ENCODE measurements at places on chromosomes 4 and X.
A peak's percentile ranks its signal among the peaks of the same experiment; 100 is the strongest.

- DNase-seq: no peak
Measured at GRCh38 chr4:26120098-26120825, 200.6 kb upstream of the RBPJ start.

GRCh38 chr4:169774466-169775445, 17.0 kb upstream of the HPF1 start:
- no peak for DNase-seq

DNA sequence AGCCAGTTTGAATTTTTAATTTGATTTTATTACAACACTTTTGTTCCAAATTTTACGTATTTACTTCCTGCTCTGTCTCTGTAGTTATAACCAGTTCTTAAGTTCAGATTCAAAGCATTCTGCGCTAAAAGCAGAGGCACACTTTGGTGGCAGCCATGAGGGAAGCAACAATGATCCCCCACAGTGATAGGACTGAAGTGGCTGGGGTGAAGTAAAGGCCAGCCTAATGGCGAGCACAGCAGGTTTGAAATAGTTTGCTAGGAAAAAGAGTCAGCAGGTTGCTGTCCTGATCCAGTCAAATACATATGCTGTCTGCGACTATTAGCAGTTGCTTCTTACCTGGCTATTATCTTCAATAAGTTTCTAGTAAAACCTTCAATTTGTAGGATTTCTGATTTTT, 176.3 kb downstream of the RPA4 start:
- DNase-seq: no peak

DNA sequence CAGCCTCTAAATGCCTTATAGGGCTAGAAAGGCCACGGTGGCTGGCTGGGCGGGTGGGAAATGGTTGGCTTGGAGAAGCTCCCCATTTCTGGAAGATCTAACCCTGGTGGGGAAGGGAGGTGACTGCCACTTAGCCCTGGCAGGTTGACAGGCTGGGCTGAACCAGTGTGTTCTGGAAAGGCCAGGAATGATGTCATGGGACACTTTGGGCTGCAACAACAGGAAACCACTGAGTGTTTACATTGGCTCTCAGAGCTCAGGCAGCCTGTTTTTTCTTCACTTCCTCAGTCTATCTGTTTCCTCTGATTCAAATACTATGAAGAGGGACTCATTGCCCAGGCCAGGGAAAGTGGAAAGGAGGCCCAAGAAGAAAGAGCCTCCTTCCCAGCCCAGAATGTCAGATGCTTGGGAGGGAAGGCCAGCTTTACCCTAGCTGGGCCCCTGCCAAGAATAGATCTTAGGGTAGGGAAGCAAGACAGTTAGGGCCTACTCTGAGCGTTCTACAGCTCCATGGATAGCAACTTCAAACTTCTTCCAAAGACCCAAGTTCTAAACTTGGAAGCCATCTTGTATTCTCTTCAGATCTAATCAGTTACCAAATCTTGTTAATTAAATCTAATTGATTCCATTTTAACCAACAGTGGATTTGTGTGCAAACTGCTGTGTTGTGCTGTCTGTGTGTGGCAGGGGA, 65.8 kb upstream of the MSN start:
- DNase-seq: peak; percentile 43

- no peak for DNase-seq
Measured at GRCh38 chr4:143354990-143355389, 18.3 kb downstream of the GAB1 start.

- DNase-seq: no peak
Measured at GRCh38 chr4:132910229-132910748, 238.8 kb upstream of the PCDH10 start.

DNA sequence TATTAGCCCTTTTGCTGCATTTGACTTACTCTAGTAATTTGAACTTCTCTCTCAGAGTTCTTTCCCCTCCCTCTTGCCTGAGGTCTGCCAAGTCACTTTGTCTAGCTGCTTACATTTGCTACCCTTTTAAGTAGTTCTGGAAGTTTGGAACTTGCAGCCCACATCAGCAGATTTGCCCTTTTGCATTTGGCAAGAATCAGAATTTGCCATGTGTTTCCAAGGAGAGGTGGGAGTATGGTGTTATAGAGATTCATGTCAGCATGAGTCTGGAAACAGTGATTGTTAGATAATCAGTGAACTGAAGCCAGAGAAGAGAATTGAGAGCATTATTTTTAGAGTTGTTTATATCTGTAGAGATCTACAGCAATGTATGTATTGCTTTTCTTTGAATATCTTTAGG, 52.1 kb downstream of the KLHL34 start:
- peak; percentile 3 for DNase-seq

DNA sequence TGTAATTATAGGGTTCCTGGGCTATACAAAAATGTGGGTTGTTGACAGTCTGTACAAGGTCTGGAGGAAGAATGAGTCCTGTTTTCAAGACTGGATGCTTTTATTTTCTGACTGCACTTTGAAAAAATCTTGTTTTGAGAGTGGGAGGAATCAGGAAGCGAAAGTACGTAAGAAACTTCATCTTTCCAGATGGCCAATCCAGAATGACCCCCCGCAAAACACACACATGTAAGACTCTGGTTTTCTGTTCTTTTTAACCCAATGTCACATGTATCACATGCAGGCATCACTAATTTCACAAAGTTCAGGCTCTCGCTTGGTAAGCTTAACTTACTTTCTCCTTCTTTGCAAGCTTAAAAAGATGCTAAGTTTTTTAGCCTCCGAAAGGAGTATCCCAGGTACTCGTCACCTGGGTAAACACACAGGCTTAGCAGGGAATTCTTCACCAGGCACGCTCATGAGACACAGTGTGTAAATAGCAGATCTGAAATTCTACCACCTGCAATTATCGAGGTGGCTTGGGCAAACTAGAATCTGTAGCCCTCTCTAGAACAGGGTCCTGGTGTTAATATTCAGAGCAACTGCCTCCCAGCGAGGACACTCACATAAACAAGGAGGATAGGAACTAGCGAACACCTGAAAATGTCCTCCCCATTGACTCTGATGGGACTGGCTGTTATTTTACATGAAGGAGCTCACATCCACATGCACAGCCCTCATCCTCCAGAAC, 90.7 kb downstream of the NSUN7 start:
- DNase-seq: no peak

DNA sequence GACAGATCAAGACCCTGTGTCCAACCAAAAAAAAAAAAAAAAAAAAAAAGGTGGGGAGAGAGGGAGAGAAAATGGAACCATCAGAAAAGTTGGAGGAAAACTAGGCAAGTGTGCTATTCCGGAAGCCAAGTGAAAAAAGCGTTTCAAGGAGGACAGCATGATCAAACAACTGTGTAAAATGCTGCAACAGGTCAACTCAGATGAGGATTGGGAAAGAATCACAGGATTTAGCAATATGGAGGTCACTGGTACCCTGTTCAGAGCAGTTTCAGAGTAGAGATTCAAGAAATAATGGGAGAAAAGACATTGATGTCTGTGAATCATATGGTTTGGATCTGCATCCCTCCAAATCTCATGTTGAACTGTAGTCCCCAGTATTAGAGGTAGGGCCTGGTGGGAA, 47.5 kb downstream of the TIGD4 start:
- no peak for DNase-seq

DNA sequence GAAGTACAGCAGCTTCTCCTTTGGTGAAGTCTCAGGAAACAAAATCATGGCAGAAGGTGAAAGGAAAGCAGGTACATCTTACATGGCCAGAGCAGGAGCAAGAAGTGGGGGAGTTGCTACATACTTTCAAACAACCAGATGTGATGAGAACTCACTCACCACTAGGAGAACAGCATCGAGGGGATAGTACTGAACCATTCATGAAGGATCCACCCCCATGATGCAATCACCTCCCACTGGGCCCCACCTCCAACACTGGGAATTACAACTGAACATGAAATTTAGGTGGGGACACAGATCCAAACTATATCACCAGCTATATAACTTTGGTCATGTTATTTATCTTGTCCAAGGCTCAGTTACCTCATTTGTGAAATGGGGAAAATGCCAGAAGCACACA, 159.4 kb downstream of the OPHN1 start:
- DNase-seq: no peak

DNA sequence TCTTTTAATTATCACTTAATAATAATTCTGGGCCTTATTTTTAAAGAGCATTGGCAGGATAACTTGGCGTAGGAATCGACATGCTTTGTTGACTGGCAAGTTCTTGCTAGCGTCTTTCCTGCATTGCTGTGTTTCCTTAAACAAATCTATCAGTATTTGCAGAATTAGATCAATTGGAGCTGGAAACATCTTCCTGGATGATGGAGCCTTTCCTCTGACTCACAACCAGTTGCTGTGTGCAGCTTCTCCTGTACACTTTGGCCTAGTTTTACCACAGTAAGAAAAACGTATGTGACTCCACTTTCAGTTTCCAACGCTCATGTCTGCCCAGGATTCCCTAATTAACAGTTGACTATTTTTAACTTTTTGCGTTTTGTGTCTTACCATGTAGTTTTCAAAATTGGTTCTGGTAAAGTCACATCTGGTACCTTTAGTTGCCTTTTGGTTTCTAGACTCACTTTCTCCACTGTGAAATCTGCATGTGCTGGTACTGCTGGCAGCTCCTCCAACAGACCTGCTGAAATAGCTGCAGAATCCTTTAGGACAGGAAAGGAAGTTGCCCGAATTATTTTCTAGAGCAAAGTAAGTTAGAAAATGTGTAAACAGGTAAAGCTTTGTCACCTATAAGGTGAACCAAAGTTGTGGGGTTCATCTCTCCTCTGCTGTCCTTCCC, 553.2 kb upstream of the FAT1 start:
- DNase-seq: no peak

- DNase-seq: peak; percentile 34
Measured at GRCh38 chrX:41491267-41492004, 44.3 kb downstream of the NYX start.

DNA sequence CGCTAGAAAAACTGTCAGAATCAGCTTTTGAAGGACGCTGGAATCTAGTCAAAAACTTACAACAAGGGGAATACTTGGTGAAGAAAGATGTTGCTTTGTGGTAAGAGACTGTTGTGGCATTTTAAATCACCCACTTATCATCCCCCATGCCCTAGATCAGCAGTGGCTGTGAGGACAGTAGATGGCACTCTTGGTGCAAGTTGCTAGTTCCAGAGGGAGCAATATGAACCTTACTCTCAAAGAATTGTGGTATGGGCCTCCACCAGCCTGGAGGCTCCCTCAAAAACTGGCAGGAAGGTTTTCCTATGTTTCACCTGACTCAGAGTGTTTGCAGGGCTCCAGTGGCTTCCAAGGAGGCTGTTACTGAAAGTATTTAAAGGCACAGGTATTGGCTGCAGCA, 37.7 kb upstream of the SLC16A2 start:
- peak; percentile 12 for DNase-seq

GRCh38 chrX:153993978-153994377, 21.4 kb downstream of the TMEM187 start:
- no peak for DNase-seq

DNA sequence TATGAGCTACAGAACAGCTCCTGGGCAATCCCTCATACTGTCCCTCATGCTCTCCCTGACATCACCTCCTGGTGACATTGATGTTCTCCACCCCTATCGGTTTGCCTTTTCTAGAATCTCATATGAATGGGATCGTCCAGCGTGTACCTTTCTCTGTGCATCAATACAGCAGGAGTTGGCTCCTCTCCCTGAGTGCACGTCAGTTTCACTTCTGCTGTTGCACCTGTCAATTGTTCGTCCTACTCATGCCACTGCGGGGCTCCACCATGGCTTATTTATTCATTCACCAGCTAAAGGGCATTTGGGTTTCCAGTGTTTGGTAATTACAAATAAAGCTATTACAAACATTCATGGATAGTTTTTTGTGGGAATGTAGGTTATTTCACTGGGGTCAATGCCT, 269.1 kb upstream of the ZFP42 start:
- DNase-seq: no peak

DNA sequence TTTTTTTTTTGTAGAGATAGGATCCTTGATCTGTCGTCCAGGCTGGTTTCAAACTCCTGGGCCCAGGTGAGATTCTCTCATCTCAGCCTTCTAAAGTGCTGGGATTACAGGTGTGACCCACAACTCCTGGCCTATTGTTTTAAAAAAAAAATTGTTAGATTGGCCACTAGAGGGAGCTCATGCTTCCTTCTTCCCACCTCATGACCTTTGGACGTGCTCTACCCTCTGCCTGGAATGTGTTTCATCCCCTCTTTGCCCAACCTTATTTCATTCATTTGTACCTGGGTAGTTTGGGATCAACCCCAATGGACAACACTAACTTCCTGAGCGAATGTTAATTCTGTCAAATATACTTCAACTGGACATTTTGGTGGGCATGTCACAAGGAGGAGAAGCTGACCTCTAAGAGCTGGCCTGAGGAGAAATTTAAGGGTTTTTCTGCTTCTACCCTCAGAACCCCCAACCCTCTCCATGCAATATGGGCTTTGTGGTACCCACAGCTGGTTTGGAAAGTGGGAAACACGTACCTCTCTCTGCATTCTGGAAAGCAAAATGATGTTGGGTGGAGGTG, 6.4 kb downstream of the PPEF2 start:
- no peak for DNase-seq

- no peak for DNase-seq
Measured at GRCh38 chrX:30795981-30796958, 92.8 kb downstream of the TAB3 start.

- no peak for DNase-seq
Measured at GRCh38 chr4:109939190-109939589, 26.5 kb downstream of the EGF start.

- peak; percentile 77 for DNase-seq
Measured at GRCh38 chr4:54281054-54281766, 52.1 kb downstream of the PDGFRA start.

- DNase-seq: peak; percentile 61
Measured at GRCh38 chr4:185534866-185535611, at the start of gene PDLIM3. TSS of gene PDLIM3 (minus strand) at chr4:185535507. CDS start at chr4:185535434, 73 bp downstream.

GRCh38 chr4:7007142-7007907, 35.8 kb upstream of the TADA2B start:
- no peak for DNase-seq

GRCh38 chr4:41613386-41613785, 75.4 kb downstream of the LIMCH1 start:
- peak; percentile 34 for DNase-seq

DNA sequence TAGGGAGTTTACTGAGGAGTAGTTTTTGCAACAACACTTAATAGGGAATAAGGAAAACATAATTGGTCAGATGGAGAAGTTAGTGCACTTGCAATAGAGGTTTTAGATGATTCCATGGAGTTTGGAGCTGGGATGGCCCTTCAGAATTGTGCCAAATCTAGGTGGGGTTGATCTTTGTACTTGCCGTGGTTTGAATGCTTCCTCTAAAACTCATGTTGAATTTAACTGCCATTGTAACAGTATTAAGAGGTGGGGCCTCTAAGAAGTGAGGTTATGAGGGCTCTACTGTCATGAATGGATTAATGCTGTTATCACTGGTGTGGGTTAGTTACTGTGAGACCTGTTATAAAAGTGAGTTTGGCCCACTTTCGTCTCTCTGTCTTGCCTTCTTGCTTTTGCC, 94.4 kb upstream of the BOD1L1 start:
- DNase-seq: no peak

- no peak for DNase-seq
Measured at GRCh38 chr4:55834086-55834795, 14.7 kb downstream of the EXOC1L start.
